ENCODE measurements at places on chromosomes 11 and 22.

DNA sequence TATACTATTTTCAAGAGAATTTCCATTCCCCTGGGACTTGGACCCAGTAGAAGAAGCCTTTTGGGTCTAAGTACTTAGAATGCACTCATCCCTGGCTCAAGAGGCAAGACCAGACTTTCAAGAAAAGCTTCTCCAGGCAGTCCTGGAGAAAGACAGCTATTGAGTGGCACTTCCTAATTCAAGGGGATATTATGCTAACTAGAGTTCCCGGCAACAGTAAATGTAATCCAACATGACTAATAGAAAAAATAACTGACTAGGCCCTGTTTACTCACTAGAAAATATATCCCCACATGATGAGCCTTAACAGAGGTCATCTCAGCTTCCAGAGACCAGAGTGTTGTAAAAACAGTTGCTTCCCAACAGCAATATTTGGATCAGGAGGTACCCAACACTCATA, 47.2 kb upstream of the AKIP1 start:
- no peak for DNase-seq

DNA sequence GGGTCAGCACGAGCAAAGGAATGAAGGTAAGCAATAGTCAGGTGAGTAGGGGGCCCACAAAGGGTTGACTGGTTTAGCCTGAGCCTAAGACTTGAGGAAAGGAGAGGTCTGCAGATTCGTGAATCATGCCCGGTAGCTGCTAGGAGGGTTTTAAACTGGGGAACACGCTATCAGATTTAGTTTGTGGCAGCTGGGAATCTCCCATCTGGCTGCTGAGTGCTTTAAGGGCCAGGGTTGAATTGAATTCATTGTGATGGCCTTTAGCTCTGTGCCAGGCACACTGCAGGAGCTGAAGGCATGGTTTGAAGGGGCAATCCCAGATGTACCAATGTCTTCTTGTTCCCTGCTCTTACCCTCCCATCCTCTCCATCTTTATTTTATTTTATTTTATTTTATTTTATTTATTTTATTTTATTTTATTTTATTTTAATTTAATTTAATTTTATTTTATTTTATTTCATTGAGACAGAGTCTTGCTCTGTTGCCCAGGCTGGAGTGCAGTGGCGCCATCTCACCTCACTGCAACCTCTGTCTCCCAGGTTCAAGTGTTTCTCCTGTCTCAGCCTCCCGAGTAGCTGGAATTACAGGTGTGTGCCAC, 1.9 kb upstream of the NECTIN1 start:
- DNase-seq, result no peak

DNA sequence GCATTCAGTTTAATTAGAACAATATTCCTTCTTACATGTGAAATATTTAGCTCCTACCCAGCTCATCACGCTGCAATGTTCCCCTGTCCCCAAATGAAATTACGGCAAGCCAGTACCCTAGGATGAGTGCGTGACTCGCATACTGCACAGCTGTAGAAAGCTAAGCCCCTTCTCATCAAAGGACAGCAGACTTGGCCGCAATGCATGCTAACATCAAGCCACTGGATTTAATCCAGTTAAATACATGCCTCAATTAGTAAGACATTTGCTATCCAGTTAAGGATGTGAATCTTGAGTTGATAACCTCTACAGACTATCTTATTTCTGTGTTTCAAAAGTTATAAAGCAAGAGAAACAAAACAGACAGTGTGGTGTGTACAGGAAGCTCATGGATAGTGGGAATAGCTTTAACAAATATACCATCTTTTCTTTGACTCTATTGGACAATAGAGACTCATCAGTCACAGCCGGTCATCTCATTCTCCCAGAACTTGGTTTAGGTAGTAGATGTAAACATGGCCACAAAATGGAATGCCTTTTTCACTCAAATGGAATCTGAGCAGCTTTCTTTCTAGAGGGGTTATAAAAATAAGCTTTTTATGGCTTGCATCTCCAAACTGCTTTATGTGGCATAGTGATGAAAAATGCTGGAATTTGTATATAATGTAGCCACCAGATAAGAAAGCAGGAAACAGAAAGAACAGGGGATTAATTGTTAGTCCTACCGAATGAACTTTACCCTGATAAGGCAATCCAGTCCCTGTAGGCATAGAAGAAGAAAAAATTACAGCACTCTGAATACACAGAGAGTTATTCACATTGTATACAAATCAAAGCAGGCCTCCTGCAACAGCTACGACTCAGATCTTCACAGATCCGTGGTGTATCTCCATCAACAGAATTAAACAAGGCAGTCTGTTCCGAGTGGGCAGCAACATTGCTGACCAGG, 224.1 kb downstream of the CADM1 start:
- no peak for DNase-seq

GRCh38 chr11:96474263-96474662, 84.5 kb downstream of the JRKL start:
- DNase-seq, result no peak

All from esophagus squamous epithelium (tissue), 5 donors.